Activated T-helper 1 cell treated with anti-CD3 and anti-CD28 coated beads, Interleukin-12 subunit alpha, Interleukin-12 subunit beta, Interleukin-2, Interleukin-4 antibody, amounts not matched to agents 30 ng/mL and 10 ng/mL and 1 ng/mL, durations not matched to agents 14 hours and 24 hours and 36 hours (primary cell): ENCODE measurements at places on chromosomes 11 and 22. TPM values are rescaled to one million over a fixed set of nuclear protein-coding genes. Genes with fewer than 3 reads are reported as not detected.

- no peaks in the 10 kb centered on the region for H3K36me3 ChIP-seq
- no peak overlapping the region for H3K4me3 ChIP-seq
- H3K27me3 ChIP-seq, result peaks cover 3% of the 10 kb centered on the region
- DNase-seq, result peak; percentile 42
- peak overlapping the region; percentile 70 for H3K27ac ChIP-seq
Measured at GRCh38 chr11:44556735-44557409, 8.6 kb upstream of the CD82 start.

DNA sequence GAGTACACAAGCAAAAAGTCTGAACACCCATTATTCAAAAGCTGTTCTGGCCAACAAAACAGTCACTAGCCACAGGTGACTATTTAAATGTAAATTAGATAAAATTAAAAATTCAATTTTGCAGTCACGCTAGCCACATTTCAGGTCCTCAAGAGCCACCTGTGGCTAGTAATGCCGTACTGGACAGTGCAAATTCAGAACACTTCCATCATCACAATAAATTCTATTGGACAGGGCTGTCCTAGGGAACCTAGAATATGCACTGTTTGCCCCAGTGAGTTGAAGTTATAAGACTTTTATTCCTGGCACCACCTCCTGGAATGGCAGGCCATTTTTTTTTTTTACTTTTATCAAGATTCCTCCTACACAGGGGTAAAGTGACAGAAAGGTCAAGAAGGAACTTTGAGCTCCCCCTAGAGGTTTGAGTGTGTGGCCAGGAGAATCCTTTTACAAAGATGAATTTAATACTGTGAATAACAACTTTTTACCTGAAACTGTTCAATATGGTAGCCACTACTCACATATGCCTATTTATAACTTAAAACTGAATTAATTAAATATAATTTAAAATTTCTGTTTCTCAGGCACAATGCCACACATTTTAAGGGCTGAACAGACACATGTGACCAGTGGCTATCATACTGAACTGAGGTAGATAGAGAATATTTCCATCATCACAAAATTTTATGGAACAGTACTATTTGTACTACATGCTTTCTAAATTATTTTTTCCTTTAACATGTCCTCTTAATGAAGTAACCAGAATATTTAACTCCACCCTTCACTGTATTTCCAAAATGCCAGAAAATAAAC is 6.5 kb downstream of the MSANTD2 start:
- DNase-seq, result peak; percentile 3
- H3K27me3 ChIP-seq, result no peaks in the 10 kb centered on the region
- H3K4me1 ChIP-seq, result peaks cover 36% of the 10 kb centered on the region
- no peak overlapping the region for H3K4me3 ChIP-seq

DNA sequence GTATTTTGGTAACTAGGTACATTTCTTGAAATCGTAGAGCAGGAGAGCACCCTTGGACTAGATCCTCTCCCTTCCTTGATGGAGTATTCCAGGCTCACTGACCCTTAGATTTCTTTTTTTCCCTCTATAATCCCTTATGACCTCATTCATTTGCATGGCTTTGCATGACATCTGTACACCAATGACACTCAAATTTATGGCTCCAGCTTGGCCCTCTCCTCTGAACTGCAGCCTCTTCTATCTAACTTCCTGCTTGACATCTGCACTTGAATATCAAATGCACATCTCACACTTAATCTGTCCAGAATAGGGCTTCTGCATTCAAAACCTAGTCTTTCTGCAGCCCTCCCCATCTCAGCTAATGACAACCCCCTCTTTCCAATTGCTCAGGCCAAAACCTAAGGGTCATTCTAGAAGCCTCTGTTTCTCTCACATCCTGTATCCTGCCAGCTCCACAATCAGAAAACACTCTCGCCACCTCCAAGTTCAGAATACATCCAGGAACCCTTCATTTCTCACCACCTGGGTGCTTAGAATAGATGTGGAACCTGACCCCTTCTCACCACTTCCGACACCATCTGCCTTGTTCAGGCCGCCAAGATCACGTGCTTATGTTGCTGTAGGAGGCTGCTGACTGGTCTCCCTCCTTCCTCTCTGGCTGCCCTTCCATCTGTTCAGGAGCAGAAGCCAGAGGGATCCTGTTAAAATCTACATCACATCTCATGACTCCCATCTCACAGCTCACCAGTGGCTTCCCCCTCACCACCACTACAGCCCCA is 138.9 kb upstream of the MTNR1B start:
- H3K27me3 ChIP-seq, result no peaks in the 10 kb centered on the region
- no peak overlapping the region for H3K27ac ChIP-seq
- H3K4me1 ChIP-seq, result no peaks in the 10 kb centered on the region

DNA sequence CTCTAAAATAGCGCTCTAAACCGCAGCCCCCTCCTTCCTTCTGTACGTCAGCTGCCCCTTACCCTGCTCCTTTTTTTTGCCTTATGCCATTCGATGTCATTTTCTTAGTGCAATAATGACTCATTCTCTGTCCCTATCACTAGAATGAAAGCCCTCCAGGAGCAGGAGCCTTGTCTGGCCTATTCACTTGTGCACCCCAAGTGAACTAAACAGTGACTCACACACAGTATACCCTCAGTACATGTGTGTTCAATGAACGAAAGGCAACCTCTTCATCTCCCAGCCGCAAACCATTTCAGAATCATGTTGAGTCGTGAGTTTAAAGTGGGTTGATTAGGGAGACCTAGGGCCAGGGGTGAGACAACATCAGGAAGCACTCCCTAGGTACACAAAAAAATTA is 50.7 kb upstream of the SPATA19 start:
- H3K36me3 ChIP-seq, result peaks cover 12% of the 10 kb centered on the region
- no peaks in the 10 kb centered on the region for H3K27me3 ChIP-seq
- DNase-seq, result no peak
- H3K27ac ChIP-seq, result no peak overlapping the region

DNA sequence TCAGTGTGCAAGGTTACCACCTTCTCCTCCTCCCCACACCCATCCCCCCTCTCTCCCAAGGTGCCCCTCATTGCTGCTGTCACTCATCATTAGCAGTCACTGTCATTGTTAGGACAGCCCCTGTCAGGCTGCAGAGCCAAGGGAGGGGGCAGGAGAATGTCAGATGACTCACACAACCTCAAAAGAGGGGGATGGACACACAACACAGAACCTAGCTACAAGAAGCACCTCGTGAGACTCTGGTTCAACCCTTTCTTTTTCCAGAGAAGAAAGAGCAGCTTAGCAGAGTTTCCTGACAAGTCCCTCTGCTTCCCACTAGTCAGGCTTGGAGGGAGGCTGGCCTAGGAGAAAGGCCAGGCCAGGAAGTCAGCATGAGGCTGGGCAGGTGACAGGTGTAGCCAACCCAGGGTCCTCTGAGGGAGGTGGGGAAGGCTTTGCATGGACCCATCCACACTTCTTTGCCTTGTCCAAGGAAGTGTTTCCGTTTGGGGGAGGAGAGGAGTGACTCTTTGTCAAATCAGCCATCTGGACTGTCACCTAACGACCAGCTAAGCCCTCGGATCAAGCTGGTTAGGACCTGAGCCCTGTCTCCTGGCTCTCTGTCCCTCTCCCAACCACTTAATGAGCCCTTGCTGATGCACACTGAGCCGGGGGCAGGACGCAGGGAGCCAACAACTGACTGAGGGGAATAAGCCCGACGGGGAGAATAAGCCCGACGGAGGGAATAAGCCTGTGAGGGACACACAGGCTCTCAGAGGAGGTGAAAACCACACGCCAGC is 18.3 kb downstream of the ADORA2A start:
- H3K4me1 ChIP-seq, result peaks cover 25% of the 10 kb centered on the region
- H3K36me3 ChIP-seq, result peaks cover 24% of the 10 kb centered on the region
- H3K27ac ChIP-seq, result peak overlapping the region; percentile 43
- DNase-seq, result no peak

ZFTA gene
- total RNA-seq, result 3.8 and 5.3 TPM in 2 replicates

C11orf52 gene
- total RNA-seq, result not detected in 2 replicates
